CD4-positive, CD25-positive, alpha-beta regulatory T cell (primary cell): ENCODE measurements at places on chromosomes 1 and 21. TPM values are rescaled to one million over a fixed set of nuclear protein-coding genes. Genes with fewer than 3 reads are reported as not detected.

- DNase-seq = no peak
Observed at GRCh38 chr1:40708750-40709099, 17.2 kb downstream of the NFYC start.

DNA sequence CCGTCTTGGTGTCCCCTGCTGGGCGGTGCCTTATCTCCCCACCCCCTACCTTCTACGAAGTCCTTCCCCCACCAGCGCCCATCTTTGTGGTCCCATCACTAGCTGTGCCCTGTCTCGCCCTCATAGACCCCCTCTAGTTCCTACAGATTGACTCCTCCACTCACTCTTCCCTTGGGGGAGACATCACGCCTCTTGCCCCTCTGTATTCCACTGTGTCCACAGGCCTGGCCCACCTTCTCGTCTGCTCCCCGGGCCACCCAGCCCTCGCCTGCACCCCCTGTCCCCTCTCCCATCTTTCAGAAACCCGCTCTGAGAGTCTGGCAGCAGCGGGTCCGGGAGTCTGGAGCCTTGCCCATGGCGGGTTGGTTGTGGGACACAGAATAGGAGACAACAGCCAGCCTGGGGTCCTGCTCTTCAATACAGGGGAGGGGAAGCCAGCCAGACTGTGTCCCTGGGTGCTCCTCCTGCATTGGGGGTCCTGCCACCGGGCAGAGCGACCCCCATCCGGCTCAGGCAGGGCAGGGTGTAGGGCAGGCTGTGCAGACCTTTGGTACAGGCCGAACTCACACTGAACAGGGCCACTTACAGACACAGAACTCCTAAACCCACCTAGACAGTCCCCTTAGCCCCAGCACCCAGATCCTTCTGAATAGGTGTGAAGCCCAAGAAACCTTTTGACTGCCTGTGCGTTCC is 1.1 kb downstream of the RNF187 start:
- no peak for DNase-seq

ANGPTL3 gene
- not detected for total RNA-seq

RHOU gene
- total RNA-seq = 1.6 TPM

CHRM3 gene
- 1.3 TPM for total RNA-seq
